ENCODE measurements at places on chromosomes 7 and 10.

- DNase-seq = no peak
Measured at GRCh38 chr7:70595370-70595754, 536.6 kb upstream of the GALNT17 start.

GRCh38 chr7:40937879-40938278, 765.0 kb downstream of the INHBA start:
- no peak for DNase-seq

- DNase-seq = no peak
Measured at GRCh38 chr7:37826825-37827224, 21.6 kb upstream of the NME8 start.

DNA sequence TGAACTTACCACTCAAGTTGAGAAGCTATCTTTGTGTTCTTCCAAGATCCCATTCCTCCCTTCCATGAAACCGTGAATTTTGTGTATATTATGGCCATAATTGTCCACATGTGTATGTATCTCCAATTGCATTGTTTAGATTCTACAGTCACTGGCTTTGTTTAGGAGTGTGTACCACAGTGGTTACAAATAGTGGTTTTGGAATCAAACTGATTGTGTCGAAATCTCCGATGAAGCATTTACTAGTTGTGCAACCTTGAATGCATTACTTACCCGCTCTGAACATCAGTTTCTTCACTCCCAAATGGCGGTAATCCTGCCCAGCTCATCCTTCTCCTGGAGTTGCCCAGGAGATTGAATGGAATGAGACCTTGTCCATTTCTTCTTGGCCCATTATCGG, 145.0 kb upstream of the ZNF32 start:
- no peak for DNase-seq

- no peak for DNase-seq
Measured at GRCh38 chr10:924524-924859, 7.0 kb downstream of the LARP4B start.

DNA sequence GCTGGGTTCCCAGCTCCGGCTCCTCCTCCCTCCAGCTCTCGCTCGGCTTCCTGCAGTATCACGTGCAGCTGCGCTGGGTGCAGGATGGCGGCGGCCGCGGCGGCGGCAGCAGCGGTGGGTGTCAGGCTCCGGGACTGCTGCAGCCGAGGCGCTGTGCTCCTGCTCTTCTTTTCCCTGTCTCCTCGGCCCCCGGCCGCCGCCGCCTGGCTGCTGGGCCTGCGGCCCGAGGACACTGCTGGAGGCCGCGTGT, at the start of gene CNNM1:
Gene CNNM1, plus strand, starts transcription at position 53 of the 250 bp plus-strand sequence. Its CDS starts 32 bp downstream, at position 85.
- DNase-seq = no peak

DNA sequence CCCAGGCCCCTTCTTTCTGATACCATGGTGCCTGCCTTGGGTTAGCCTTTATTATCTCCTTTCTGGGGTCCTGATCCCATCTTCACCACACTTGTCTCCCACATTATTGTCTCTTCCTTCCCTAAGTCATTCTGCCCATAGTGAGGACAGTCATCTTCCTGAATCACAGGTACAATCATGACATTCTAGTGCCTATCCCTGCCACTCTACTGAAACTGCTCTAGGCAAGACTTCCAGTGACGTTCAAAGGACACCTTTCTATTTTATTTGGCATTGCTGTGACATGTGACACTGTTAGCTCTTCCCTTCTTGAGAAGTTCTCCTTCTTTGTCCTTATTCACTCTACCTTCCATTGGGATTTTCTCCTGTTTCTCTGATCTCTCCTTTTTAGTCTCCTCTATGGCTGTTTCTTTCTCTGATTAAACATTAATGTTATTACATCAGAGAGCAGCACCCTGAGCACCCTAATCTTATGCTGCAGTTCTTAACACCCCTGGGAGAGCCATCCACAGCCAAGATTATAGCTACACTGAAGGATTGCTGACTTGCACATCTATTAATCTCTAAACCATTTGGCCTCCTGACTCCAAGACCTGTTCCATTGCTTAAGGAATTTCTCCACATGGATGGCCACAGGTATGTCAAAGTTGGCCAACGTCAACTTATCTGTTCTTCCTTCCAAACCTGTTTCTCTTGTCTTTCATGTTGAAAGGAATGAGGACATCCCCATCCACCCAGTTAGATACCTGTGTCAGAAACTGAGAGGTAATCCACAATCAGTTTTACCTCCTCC, 10.9 kb downstream of the MACC1 start:
- DNase-seq = no peak

GRCh38 chr7:141701489-141702046, 398 bp downstream of the DENND11 start:
- DNase-seq = peak; percentile 58

- no peak for DNase-seq
Measured at GRCh38 chr7:5750031-5750653, 31.3 kb downstream of the RNF216 start.

GRCh38 chr7:112174192-112174591, 32.0 kb downstream of the DOCK4 start:
- DNase-seq = no peak

DNA sequence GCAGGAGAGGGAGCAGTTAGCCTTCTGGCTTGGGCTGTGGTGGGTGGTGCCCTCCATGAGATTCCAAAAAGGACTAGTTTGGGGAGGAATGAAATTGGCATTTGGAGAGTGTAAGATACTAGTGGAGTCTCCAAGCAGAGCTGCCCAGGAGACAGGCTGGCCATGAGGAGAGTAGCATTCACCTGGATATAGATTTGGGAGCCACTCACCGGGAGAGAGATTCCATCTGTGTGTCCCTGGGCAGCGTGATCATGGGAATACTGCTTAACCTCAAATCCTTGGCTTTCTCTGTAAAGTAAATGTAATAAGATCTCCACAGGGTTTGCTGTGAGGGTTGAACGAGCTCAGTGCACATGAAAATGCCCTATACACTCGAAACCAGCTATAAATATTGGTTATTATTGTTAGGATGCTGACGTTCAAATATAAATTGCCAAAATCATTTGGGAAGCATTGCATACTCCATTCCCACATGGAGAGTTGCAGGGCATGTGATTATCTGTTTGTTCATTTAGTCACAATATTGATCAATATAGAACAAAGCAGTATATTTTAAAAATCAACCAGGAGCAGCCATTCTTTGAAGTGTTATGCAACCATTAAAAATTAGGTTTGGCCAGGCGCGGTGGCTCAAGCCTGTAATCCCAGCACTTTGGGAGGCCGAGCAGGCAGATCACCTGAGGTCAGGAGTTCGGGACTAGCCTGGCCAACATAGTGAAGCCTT, 143.7 kb downstream of the CUX1 start:
- no peak for DNase-seq

DNA sequence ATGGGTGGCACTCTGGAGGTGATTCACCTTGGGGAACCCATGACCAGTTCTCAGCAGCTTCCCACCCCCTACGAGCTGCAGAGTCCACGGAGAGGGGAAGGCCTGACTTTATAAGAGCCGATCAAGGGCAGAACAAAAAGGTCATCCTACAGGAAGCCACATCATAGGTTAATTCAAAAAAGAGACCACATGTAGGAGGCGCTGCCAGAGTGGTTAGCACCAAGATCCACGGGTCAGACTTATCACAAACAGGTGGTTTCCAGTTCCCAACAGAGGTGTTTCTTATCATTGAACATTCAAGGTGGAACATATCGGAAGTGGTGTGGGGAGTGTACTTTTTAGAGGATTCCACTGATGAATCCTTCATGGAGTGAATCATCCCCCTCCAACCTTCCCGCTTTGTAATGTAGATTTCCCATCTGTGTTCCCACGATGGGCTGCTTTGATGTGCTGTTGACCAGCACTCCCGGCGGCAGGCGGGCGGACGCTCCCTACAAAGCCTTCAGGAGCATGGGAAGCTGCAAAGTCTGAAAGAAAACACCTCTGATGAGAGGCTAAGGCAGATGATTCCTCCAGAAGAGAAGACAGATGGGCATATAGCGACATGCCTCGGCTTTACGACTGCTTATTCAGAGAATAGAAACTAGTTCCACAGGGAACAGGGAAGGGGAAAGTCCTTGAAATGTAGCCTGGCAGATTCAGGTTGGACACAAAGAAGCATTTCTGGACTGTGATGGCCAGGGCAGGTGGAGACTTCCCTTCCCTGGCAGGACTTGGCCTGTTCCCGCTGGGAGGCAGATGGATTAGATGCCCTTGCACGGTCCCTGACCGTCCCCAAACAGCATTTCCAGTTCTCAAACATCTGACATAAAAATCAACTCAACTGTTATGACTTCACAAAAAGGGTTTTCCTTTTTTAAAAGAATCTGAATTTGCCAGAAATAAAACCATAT, 66.5 kb downstream of the AFAP1L2 start:
- DNase-seq = no peak

Data from T follicular helper cell (primary cell).